ENCODE measurements at places on chromosomes 7 and 10.

DNA sequence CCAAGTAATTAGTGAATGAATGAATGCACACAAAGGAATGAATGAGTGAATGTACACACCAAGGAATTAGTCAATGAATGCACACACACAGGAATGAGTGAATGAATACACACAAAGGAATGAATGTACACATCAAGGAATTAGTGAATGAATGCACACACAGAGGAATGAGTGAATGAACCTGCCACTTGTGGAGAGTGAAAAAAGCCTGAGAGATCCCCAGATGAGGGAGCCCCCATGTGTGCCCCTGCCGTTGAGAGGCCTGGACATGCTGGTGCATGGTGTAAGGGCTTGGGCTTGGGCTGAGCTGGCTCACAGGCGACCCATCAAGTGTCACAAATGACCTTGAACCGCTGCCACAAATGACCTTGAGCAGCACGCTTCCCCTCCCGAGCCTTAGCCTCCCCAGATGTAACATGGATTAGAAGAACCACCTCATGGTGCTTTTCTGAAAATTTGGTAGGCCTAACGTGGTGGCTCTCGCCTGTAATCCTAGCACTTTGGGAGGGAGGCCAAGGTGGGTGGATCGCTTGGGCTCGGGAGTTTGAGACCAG lies 46.2 kb downstream of the GTF2IRD1 start:
- no peak for DNase-seq

DNA sequence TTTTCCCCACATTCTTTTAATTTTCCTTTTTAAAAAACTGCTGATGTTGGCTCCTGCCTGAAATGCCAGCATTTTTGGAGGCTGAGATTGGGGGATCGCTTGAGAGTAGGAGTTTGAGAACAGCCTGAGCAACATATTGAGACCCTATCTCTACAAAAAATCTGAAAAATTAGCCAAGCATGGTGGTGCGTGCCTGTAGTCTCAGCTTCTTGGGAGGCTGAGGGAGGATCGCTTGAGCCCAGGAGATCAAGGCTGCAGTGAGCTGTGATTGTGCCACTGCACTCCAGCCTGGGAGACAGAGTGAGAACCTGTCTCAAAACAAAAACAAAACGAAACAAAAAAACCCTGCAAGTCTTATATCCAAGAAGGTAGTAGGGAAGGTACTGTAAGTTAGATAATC lies 51.7 kb downstream of the ZMYND11 start:
- DNase-seq: no peak

GRCh38 chr7:159253657-159254056 lies 109.0 kb upstream of the VIPR2 start:
- no peak for DNase-seq

DNA sequence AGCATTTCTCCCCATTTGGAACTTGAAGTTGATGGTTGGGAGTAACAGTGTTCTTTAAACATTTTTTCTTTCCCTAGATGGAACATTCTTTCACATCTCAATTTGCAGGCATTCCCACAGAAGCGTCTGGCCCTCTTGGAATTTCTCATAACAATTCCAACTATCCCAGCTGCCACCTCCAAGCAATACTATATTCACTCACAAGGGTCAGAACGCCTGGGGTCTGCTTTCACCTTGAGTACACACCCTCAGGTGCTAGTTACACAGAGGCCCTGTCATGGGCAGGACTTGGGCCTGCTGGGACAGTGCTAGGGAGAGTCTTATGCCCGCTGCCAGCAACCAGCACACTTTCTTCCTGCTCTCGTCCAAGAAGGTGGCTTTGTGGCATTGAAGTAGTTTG lies 136.5 kb downstream of the JCAD start:
- DNase-seq: no peak

DNA sequence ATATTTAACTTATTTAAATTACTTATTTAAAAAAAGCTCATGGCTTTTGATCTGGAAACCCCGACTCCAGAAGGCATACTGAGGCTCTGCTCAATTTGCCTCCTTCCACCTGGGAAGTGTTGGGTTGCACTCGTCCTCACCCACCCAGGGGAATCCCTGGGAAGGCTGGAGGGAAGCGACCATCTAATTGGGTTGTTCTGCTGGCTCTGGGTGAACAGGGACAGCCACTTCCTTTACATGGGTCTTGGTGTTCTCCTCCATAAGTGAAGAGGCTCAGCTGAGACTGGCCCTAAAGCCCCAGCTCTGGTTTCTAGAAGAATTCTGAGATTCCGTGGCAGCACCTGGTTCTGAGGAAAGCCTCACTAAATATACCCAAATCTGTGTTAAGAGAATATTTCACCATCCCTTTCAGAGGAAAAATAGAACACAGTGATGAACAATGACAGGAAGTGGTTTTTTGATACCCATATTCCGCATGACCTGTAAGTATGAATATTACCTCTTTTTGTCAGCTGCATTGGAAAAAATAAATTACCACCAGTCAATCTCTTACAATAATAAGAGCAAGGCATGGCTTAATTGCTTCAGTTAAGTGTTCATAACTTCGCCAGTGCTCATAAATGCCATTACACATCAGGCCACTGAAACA lies 131.1 kb upstream of the SHH start:
- DNase-seq: no peak

GRCh38 chr10:35420827-35421552 lies 84.7 kb downstream of the CCNY start:
- DNase-seq: no peak

DNA sequence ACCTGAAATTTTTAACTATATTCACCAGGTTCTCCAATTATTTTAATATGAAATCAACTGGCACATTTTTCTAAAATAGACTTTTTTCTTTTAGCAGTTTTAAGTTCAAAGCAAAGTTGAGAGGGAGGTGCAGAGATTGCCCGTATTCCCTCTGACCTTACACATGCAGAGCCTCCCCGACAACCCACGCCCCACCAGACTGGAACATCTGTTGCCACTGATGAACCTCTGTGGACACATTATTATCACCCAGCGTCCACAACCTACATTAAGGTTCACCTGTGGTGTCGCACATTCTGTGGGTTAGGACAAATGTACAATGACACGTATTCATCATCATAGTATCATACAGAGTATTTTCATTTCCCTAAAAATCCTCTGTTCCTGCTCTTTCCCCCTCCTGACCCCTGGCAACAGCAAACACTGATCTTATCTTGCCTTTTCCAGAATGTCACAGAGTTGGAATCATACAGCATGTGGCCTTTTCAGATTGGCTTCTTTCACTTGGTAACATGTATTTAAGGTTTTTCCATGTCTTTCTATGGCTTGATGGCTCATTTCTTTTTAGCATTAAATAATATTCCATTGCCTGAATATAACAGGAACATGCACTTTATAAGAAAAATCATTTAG lies 37.1 kb downstream of the COBL start:
- DNase-seq: no peak

GRCh38 chr10:110916554-110917346 lies 2.2 kb downstream of the BBIP1 start:
- no peak for DNase-seq
